ENCODE measurements at places on chromosomes 4 and X.

DNA sequence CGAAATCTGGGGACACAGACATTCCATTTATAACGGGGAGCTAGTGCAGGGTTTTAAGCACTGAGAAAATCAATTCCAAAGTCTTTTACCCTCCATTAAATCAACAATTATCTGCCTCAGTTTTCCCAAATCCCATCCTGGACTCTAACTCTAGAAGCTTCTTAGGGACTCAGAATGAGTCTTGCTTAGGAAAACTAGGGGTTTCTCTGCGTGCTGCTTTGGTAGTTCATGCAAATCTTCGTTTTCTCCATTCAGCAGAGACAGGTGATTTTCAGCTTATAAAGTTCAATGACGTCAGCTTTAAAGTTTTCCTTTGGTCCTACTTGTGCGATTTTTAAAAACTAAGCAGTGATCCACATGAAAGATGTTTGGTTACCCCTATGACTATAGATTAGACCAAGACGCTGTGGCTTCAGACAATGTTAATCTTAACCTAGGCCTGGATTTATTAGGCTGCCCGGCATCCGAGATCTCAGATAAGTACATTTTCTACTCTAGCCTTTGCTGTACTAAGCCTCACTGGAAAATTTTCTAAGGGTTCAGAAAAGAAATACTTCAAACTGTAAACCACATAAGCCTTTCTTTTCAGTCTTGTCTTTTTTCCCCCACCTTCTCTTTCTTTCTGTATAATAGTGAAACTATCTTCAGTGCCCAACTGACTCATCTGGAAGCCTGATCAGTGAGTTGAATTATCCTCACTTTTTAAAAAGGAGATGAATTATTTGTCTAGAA lies 121.4 kb upstream of the GATB start:
- H3K27ac ChIP-seq: no peak overlapping the region
- DNase-seq: no peak
- H3K36me3 ChIP-seq: no peaks in the 10 kb centered on the region
- H3K4me3 ChIP-seq: no peak overlapping the region
- no peaks in the 10 kb centered on the region for H3K4me1 ChIP-seq

DNA sequence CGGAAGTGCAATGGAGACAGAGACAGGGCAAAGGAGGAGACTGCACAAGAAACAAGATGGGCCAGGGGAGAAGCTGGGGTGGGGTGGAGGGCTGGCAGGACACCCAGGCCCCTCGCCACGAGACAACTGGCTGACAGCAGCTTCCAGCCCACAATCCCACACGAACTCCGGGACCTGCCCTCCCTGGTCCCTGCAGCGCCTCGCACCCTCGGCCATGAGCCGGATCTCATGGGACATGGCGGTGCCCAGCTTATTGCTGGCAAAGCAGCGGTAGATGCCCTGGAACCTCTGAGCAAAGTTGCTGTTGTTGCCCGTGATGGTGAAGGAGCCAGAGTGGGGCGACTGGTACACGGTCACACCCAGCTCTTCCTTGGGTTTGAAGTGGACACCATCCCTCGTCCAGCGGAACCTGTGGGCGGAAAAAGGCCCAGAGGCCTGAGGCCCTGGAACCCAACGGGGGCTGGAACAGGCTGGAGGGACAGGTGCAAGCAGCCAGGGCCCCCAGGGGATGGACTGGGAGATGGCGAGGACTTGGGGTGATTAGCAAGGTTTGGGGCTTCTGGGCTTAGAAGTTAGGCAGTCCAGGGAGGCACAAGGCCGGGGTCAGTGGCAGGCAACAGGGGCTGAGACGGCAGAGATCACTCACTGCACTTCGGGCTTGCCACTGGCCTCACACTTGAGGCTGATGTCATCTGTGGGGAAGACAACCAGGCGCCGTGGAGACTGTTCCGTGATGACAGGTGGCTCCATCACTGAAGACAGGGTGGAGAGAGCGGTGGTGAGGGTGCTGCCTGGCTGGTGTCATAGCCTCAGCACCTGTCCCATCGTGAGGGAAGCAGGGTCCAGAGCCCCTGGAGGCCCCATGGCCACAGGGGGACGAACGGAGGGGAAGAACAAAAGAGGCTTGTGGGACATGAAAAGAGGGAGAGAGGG lies 13.8 kb downstream of the L1CAM start:
- H3K36me3 ChIP-seq: no peaks in the 10 kb centered on the region
- DNase-seq: no peak
- no peak overlapping the region for H3K4me3 ChIP-seq
- no peak overlapping the region for H3K27ac ChIP-seq
- H3K4me1 ChIP-seq: no peaks in the 10 kb centered on the region
- H3K27me3 ChIP-seq: no peaks in the 10 kb centered on the region

DNA sequence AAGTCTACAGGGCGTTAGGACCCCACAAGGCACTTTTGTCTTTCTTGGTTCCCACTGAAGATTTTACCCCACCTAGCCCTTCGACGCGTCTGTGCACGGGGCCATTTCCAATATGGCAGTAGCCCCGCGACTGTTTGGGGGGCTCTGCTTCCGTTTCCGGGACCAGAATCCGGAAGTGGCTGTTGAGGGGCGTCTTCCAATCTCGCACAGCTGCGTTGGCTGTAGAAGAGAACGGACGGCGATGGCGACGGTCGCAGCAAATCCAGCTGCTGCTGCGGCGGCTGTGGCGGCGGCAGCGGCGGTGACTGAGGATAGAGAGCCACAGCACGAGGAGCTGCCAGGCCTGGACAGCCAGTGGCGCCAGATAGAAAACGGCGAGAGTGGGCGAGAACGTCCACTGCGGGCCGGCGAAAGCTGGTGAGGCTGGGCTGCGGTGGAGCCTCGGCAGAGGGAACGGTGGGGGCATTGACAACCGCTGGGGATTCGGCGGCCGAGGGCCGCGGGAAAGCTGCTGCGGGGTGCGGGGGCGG lies at the start of gene USP11:
Gene USP11 (plus strand): TSS at position 207 of the 530 bp plus-strand sequence. CDS start 35 bp downstream, at position 242.
- peak within 1 kb of the TSS; percentile 100 for H3K27ac ChIP-seq
- peaks cover 21% of the 10 kb centered on the region for H3K36me3 ChIP-seq
- no peak for DNase-seq
- peaks cover 37% of the 10 kb centered on the region for H3K4me1 ChIP-seq
- H3K27me3 ChIP-seq: no peaks in the 10 kb centered on the region

GRCh38 chrX:55754861-55755294 lies 37.3 kb downstream of the RRAGB start:
- H3K27me3 ChIP-seq: no peaks in the 10 kb centered on the region
- H3K36me3 ChIP-seq: peaks cover 13% of the 10 kb centered on the region
- no peak overlapping the region for H3K4me3 ChIP-seq
- no peak for DNase-seq
- H3K4me1 ChIP-seq: peaks cover 3% of the 10 kb centered on the region

DNA sequence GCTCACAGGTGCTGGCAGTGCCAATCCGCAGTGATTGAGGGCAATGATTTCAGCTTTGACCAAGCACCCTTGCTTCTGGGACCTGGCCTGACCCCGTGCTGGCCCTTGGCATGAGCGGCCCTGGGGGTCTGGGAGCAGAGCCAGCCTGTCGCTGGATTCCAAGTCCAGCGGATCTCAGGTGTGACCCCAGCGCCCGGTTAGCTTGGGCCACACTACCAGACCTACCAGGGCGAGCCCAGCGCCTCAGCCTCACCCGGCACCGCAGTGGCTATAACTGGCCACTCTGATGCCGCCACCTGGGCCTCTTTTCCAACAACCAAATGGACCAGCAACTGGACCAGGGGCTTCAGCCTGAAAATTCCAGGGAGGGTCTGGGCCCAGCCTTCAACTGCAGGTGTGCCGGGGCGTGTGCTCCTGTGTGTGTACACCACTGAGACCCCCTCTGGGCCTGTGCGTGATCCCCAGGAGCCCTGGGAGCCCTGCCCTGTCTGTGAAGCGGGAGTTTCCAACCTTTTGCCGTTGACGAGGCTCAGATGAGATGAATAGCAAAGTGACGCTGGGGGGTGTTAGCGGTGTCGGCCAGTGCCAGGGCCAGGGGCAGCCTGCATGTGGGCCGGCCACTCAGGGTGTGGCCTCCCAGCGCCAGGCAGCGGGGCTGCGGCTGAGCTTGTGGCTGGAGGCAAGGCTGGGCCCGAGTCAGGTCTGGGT lies 658 bp downstream of the SH3TC1 start:
- H3K4me1 ChIP-seq: peaks cover 29% of the 10 kb centered on the region
- no peaks in the 10 kb centered on the region for H3K36me3 ChIP-seq
- DNase-seq: no peak
- H3K27me3 ChIP-seq: peaks cover 12% of the 10 kb centered on the region
- peak overlapping the region; percentile 82 for H3K27ac ChIP-seq
- H3K4me3 ChIP-seq: no peak overlapping the region

DNA sequence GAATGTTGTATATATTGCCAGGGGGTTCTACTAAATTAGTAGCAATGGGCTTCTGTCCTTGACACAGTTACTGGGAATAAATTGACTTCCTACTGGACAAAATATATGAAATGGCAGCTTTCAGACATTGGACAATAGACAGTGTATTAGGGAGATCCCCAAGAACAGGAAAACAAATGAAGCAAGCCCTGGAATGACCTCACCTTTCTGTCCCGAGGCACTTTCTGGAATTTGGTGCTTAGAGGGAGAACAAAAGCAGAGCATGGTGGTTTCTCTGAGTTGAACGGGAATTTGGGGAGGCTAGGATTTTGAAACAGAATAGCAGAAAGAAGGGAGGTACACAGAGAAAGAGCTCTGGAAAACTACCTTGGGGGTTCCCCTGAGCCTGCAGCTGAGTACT lies 187.7 kb upstream of the MAGEB2 start:
- no peaks in the 10 kb centered on the region for H3K27me3 ChIP-seq
- DNase-seq: no peak
- H3K36me3 ChIP-seq: no peaks in the 10 kb centered on the region

DNA sequence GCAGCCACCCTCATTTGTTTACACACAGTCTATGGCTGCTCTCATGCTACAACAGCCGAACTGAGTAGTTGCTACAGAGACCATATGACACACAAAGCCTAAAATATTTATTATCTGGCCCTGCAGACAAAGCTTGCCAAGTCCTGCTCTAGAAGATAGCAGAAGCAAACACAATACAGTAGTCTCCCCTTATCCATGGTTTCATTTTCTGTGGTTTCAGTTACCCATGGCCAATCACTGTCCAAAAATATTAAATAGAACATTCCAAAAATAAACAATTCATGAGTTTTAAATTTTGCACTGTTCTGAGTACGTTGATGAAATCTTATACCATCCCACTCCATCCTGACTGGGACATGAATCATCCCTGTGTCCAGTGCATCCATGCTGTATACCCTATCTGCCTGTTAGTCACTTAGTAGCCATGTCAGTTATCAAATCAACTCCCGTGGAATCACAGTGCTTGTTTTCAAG lies 40.2 kb upstream of the ZNF81 start:
- H3K4me1 ChIP-seq: no peaks in the 10 kb centered on the region
- no peak overlapping the region for H3K4me3 ChIP-seq
- no peak for DNase-seq
- H3K27me3 ChIP-seq: peaks cover 8% of the 10 kb centered on the region

GRCh38 chr4:179196511-179196910 lies 1754.3 kb upstream of the AGA start:
- no peak overlapping the region for H3K4me3 ChIP-seq
- H3K4me1 ChIP-seq: no peaks in the 10 kb centered on the region
- H3K27ac ChIP-seq: no peak overlapping the region
- H3K27me3 ChIP-seq: no peaks in the 10 kb centered on the region
- no peaks in the 10 kb centered on the region for H3K36me3 ChIP-seq

- H3K4me3 ChIP-seq: no peak overlapping the region
- H3K27ac ChIP-seq: no peak overlapping the region
- H3K27me3 ChIP-seq: no peaks in the 10 kb centered on the region
- DNase-seq: no peak
- no peaks in the 10 kb centered on the region for H3K36me3 ChIP-seq
Observed at GRCh38 chr4:170259631-170260153, 169.9 kb upstream of the AADAT start.

DNA sequence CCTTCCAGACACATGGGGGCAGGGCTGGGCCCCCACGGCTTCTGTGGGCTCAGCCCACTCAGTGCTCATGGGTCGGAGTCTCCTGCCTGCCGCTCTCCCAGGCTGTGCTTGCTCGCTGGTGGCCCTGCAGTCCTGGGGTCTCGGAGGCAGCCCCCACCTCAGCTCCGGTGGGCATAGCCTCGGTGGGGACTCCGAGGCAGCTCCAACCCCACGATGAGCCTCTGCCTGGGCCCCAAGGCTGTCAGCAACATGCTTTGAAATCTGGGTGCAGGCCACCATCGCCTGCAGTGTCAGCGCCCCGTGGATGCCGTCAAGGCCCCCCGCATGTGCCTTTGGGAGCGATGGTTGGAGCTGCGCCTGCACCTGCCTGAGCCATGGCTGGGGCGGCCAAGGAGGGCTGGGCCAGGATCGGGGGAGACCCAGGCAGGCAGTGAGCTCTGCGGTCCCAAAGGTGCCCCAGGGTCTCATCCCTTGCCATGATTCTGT lies 30.2 kb upstream of the SPON2 start:
- peaks cover 55% of the 10 kb centered on the region for H3K4me1 ChIP-seq
- H3K27ac ChIP-seq: no peak overlapping the region
- DNase-seq: peak; percentile 65
- H3K36me3 ChIP-seq: no peaks in the 10 kb centered on the region

DNA sequence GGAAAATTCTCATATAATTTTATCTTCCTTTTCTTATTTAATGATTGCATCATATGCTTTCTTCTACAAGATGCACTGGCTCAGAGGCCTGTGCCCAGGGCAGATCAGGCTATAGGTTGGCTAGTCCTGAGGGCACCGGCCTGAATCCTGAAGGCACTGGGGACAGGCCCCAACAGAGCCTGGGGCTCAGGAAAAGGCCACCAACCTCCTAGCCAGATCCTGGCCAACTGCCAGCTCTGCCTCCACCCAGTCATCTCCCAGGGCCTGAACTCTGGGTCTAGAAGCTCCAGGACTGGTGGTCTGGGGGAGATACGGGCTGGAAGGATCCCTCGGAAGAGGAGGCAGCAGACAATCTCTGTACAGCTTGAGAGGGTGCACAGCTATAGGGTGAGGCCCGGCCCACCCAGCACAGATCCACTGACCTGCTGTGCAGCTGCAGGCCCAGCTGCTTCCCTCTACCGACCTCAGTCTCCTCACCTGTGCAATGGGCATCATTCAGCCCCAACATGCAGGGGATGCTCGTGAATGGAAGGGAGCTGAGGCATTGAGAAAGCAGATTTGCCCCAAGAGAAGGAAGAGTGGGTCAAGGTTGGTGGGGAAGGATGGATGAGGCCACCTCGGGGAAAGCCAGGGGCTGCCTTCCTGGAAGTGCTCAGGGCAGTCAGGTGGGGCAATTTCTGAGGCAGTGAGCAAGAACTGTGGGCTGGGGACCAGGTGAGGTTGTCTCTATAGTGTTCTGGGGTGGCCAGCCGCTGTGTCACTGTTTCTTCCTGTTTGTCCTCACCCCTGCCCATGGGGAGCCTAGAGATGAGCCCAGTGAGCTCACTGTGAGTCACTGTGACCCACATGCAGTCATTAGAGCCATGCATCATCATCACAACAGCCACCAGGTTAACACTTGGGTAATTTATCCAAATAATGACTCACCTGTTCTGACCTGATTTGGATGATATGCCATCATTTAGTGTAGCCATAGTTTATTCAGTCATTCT lies 22.4 kb upstream of the XAGE2 start:
- H3K27ac ChIP-seq: no peak overlapping the region
- DNase-seq: no peak
- H3K27me3 ChIP-seq: no peaks in the 10 kb centered on the region
- H3K4me1 ChIP-seq: no peaks in the 10 kb centered on the region
- H3K36me3 ChIP-seq: no peaks in the 10 kb centered on the region

DNA sequence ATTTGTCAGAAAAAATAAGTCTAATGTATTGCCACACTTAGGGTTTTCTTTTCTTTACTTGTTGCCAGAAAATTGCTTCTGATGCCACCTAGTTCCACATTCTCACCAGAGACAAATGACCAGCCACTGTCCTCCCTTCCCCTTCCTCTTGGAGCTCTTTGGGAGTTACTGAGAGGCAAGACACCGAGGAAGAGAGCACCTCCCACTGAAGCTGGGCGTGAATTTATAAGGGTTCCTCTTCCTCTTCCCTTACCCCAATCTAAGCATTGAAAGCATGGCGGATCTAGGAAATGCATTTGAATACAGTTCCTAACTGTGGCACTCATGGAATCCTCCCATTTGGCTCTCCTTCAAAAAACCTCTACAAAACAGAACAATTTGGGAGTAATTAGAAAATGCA lies 30.0 kb downstream of the ANXA3 start:
- no peak overlapping the region for H3K4me3 ChIP-seq
- no peak for DNase-seq
- H3K27ac ChIP-seq: no peak overlapping the region
